Activated CD8-positive, alpha-beta memory T cell treated with anti-CD3 and anti-CD28 coated beads, Interleukin-2, amount 10 ng/mL, durations not matched to agents 7 days and 5 days (primary cell): ENCODE measurements at places on chromosomes 5 and 9.
A peak's percentile ranks its signal among the peaks of the same experiment; 100 is the strongest.

DNA sequence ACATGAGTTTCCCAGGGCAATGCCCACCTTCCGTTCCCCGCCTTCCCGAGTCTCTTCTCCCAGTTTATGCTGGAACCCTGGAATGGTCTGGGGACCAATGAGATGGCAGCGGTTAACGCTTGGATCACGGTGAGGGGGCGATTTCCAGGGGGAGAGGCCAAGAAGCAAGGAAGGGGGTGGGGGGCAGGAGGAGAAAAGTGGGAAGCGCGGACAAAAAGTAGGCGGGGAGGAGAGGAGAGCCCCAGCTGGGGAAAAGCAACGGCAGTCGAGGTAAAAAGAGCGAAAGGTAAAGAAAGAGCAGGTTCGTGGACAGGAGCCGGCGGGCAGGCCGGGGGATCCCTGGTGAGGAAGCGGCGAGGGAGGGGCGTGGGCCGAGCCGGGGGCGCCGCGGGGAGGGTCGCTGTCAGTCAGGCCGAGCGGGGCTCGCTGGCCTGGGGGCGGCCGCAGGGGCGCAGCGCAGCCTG, 508 bp upstream of the SNCAIP start:
- H3K36me3 ChIP-seq, result no peaks in the 10 kb centered on the region
- H3K27me3 ChIP-seq, result peaks cover 52% of the 10 kb centered on the region

GRCh38 chr5:169655353-169655752, 18.3 kb downstream of the DOCK2 start:
- H3K4me1 ChIP-seq, result peaks cover 81% of the 10 kb centered on the region
- peak overlapping the region; percentile 84 for H3K27ac ChIP-seq
- no peaks in the 10 kb centered on the region for H3K27me3 ChIP-seq
- H3K36me3 ChIP-seq, result peaks cover 67% of the 10 kb centered on the region
- H3K4me3 ChIP-seq, result peak overlapping the region; percentile 27

DNA sequence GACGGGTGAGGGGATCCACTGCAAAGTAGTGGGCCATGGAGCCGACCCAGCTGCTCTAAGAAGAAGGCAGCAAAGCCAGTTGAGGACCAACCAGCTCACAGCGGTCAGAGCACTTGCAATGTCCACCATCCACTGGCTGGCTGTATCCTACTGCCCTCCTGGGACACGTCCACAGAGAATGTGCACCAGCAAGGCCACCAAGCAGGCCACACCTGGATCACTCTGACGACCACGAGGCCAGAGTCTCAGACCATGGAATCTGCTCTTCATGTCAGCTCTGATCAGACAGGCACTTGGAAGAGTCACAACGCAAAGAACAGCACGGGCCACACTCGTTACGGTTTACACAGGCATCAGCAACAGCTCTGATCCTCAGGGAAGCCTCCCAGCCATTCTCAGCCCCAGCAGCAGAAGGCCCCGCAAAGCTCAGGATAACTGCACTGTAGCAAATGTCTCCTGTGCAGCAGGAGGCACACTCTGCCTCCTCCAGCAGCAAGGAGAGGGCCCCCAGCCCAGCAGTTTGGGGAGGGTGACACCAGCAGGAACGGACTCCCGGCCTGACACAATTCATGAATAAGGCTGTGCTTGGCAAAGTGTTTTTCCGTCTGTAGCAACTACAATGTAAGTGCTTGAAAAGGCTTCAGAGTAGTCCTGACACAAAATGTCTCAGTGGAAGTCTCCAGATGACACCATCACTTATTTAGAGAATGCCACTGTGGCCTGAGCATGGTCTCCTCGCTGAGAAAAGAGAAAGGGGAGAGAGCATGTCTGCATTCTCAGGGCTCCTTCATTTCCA, 15.7 kb downstream of the SEMA4D start:
- no peaks in the 10 kb centered on the region for H3K27me3 ChIP-seq
- peak overlapping the region; percentile 93 for H3K27ac ChIP-seq
- DNase-seq, result no peak
- peaks cover 93% of the 10 kb centered on the region for H3K4me1 ChIP-seq
- peaks cover 76% of the 10 kb centered on the region for H3K36me3 ChIP-seq

DNA sequence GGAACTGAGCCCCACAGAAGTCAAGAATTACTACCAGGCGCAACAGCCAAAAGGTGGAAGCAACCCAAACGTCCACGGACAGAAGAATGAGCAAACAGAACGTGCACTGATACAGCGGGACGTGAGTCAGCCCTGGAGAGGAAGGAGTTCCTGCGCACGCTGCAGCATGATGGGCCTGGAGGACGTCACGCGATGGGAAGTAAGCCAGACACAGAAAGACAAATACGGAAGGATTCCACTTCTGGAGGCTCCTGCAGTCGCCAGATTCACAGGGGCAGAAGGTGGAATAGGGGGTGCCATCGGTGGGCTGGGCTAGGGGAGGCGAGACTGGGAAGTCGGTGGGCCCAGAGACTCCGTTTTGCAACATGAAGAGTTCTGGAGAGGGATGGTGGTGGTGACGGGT, 80.3 kb upstream of the PHYKPL start:
- no peak overlapping the region for H3K4me3 ChIP-seq
- H3K4me1 ChIP-seq, result no peaks in the 10 kb centered on the region
- no peaks in the 10 kb centered on the region for H3K36me3 ChIP-seq
- no peaks in the 10 kb centered on the region for H3K27me3 ChIP-seq
- no peak for DNase-seq

- H3K4me1 ChIP-seq, result peaks cover 8% of the 10 kb centered on the region
- no peak for DNase-seq
- peaks cover 7% of the 10 kb centered on the region for H3K36me3 ChIP-seq
- H3K27me3 ChIP-seq, result peaks cover 27% of the 10 kb centered on the region
- H3K27ac ChIP-seq, result no peak overlapping the region
- no peak overlapping the region for H3K4me3 ChIP-seq
Measured at GRCh38 chr9:19946441-19947109, 157.7 kb upstream of the SLC24A2 start.
